Urinary bladder (tissue), 4 donors: ENCODE measurements at places on chromosomes 3 and 15.

- DNase-seq = no peak
Measured at GRCh38 chr3:128603313-128603712, 47.3 kb downstream of the RPN1 start.

- DNase-seq = no peak
Measured at GRCh38 chr3:51282931-51283330, 102.2 kb upstream of the MANF start.

- no peak for DNase-seq
Measured at GRCh38 chr15:28886431-28887338, 911 bp downstream of the APBA2 start.

GRCh38 chr3:105409364-105409763, 42.7 kb downstream of the ALCAM start:
- DNase-seq = no peak

DNA sequence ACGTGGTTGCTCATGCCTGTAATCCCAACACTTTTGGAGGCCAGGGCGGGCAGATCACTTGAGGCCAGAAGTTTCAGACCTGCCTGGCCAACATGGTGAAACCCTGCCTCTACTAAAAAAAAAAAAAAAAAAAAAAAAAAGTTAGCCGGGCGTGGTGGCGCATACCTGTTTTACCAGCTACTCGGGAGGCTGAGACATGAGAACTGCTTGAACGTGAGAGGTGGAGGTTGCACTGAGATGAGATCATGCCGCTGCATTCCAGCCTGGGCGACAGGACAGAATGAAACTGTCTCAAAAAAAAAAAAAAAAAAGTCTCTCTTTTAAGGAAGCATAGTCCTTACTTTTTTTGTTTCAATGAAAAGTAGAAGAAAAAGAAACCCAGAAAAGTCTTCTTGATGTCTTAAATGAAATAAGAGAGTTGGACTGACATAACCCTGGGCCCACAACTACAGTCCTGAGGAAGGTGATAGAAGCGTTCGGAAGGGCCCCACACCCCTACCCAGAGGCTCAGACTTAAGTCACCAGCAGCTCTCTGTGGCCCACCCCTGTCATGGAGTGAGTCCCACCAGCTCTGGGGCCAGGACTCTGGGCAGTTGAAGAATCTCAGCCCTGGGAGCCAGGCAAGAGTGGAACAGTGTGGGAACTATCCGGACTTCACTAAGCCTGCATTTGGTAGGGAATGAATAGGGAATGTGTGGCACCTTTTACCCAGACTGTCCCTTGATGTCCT, 2.6 kb downstream of the NME9 start:
- no peak for DNase-seq

GRCh38 chr3:118080889-118081288, 953.8 kb downstream of the IGSF11 start:
- DNase-seq = no peak

DNA sequence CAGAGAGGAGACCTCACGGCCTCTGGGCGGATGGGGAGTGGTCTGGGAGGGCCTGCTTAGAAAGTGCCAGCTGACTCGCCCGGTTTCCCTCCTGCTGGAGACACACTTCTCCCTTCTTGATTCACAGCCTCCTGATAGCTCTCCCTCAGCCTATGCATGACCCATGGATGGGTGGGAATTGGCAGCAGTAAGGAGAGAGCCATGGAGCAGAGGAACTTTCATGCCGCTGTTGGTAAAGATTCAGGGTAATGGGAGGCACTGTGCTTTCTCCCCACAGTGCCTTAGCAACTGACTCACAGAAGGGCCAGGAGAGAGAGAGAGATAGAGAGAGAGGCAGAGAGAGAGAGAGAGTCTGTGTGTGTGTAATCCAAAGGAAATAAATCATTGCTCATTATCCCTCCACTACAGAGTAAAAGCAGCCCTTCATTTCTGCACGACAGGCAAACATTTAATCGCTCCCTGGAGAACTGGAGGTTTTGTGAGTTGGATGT, 82.8 kb downstream of the SEMA5B start:
- no peak for DNase-seq

GRCh38 chr15:90512981-90513380, 16.7 kb upstream of the CRTC3 start:
- DNase-seq = no peak

DNA sequence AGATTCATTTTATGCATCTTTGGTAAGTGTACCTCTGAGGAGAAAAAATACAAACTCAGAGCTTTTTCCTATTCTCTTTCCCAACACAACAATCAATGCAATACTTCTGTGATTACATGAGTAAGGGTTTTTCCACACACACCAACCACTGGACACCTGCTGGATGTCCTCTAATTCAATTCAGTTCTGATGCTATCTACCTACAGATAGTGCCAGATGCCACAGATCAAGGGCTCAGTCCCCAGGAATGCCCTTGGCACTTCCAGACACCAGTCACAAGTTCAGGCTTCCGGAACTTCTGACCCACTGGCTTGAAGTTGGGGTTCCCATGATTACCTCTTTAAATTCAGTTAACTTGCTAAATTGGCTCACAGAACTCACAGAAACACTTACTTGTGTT, 511.5 kb downstream of the AGBL1 start:
- DNase-seq = no peak

GRCh38 chr3:111939873-111940272, 39.0 kb upstream of the ABHD10 start:
- no peak for DNase-seq

DNA sequence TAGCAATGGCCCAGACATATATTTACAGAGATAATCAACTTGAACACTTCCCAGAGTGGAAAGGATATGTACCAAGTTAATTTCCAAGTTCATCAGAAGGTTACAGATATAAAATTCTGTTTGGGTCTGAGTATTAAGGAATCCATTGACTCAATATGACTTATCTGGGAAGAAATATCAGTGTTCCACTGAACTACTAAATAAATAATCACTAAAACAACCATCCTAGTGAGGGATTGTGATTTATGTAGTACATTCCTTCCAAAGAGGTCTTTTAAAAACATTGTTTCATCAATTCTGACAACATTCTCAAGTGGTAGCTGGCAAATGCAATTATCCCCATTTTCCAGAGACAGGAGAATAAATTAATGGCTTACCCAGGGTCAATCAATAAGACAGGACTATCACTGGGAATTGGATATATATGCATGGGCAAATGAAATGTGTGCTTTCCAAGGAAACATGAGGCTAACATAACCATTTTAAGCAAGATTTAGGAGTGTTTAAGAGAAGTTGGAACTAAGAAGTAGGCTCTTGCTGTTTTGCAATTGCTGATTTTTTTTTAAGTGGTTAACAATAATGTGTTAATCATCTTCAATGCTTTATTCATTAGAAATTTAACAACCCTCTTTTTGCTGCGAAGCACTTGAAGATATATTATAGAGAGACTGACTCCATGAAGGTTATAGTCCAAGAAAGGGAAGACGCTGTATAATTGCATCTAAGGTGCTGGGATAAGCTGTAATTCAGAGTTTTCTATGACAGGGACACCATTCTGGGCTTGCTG, 37.9 kb downstream of the SLC9A9 start:
- no peak for DNase-seq

DNA sequence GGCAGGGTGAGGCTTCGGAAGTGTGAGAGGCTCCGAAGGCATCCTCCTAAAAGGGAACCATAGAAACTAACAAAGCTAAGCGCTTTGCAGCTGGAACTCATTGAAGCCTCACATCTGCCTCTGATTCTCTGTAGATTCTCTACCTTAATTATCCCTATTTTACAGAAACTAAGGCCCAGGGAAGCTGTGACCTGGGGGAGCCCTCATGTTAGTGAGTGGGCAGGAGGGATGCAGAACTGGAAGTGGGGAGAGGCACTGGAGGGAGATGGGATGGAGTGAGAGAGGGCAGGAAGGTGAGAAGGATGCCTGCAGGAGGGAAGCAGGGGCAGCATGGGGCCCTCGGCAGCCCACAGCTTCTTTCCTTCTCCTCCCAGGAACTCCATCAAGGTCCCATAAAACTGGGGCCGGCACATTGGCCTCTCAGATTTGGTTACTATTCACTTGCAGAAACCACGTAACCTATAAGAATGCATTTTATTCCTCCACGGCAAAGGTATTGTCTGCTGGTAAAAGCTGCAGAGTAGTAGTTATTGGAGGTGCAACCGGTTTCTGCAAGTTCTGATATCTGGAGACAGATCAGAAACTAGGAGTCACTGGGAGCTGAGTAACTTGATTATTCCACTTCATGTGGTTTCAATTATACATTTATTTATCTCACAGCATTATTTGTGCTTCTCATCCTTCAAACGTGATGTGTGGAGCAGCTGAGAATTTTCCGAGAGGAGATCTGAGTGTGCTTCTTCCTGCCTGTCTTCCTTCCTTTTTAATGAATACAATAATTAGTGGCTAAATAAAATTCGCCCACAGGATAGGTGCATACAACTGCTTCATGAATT, 24.0 kb upstream of the CHCHD6 start:
- no peak for DNase-seq

GRCh38 chr15:55221090-55222011, 24.6 kb upstream of the RSL24D1 start:
- DNase-seq = no peak

DNA sequence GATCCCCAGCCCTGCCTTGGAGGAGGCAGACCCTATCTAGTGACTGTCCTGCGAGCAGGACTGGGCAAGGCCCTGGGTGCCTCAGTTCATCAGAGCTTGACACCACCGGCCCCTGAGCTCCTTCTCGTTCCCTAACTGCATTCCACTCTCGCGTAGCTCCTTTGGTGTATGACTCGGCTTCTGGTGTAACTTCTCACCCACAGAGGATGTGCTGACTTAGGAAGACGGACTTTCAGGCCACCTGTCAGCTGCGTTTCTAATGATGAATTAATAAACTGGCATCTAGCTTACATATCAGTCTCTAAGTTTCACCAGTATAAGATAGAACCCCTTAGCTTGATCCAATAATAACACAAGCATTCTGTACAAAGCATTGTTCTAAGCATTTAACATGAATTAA, 17.5 kb downstream of the ABCF3 start:
- no peak for DNase-seq

DNA sequence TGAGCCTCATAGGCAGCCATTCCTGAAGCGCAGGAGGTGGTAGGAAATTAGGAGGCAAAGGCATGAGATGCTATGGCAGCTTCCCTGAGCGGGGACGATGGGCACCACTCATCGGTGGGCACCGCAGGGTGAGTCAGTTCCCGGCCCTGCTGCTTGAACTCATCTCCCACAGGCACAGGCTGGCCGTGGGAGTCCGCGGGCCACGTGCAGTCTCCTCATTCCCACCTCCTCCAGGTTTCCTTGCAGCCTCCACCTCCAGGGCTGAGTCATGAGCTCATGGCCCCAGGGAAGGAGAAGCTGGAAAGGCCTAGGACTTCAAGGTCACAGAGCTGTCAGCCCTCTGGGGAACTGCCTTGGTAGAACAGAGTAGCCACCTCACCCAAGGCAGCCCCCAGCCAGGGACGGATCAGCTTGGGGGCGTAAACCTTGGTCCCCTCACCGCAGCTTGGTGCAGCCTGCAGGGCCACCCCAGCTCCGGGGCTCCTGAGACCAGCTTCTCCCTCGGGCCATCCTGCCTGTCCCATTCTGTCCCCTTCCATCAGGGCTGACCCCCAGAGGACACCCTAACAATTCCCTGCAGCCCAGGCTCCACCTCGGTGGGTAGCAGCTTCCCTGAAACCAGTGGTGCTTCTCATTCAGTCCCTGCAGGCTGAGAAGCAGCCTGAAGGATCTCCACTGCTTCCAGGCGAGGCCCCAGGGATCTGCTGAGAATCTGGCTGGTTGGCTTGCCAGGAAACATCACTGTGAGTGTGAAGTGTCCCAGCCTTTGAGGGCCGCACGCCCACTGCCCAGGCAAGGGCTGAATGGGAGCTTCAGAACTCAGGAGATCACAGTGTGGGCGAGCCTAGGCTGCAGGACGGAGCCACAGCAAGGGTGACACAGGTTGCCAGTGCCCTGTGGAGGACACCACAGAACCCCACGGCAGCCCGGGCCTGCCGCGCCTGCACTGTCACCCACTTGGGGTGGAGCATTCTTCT, 150.7 kb upstream of the MEF2A start:
- no peak for DNase-seq

GRCh38 chr3:8455526-8456411, 45.9 kb upstream of the LMCD1 start:
- no peak for DNase-seq

DNA sequence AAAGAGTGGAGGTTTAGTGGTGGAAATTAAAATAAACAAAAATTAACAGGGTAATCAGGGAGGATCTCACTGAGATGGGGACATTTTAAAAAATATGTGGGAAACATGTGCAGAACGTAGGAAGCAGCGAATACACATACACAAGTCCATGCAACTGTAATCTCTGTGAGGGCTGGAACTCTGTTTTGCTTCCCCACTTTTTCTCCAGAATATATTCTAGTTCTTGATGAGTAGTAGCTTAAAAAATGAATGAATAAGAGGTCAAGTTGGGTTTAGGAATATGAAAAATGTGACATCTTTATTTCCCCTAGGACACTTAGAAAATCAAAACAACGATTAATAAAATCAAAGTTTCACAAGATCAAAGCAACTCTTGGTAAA, 312.2 kb upstream of the ZNF717 start:
- DNase-seq = no peak

- no peak for DNase-seq
Measured at GRCh38 chr3:197750858-197751737, 1.4 kb downstream of the FYTTD1 start.

- peak; percentile 40 for DNase-seq
Measured at GRCh38 chr15:79035111-79035601, 55.4 kb downstream of the RASGRF1 start.

- no peak for DNase-seq
Measured at GRCh38 chr15:85760049-85760448, 34.7 kb downstream of the KLHL25 start.

DNA sequence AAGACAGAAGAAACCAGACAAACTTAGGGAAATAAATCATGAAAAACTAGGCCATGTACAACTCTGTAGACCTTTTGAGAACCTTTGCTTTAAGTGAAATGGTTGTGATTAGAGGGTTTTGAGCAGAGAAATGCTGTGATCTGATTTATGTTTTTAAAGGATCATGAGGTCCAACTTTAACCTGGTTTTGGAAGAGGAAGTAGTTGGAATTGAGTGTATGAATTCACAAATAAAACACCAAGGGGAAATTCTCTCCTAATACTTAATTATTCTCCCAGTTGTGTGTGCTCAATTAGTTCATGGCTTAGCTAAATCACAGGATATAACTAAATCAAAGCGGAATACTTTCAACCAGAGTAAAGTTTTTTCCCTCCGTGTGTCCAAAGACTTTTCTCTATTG, 45.5 kb upstream of the MCF2L2 start:
- DNase-seq = no peak

DNA sequence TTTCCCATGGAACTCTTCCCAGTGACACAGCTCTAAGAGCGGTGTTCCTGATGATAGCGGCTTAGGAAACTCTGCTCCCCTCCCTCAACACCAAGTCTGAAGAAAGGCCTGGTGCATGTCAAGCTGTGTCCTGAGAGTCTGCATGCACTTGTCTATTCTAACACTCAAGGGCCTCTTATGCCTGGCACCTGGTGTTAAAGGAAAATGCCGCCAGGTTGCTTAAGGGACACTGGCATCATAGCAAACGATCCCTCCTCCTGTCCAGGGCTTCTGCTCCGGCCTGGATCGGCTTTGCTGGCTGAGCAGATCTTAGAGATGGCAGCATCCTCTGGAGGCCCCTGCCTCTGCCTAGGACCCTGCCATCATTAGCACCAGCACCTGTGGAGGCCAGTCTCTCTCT, 121.7 kb downstream of the MEGF11 start:
- DNase-seq = no peak
